ENCODE measurements at places on chromosomes 2 and 18. TPM values are rescaled to one million over a fixed set of nuclear protein-coding genes. Genes with fewer than 3 reads are reported as not detected.

Gene ADGRF3
- polyA plus RNA-seq, result 3.7 TPM

Gene MYO5B
- 29.0 TPM for polyA plus RNA-seq

Gene EPHA4
- polyA plus RNA-seq, result 65.0 TPM

- no peak for DNase-seq
These were observed 1.9 kb downstream of the TCF23 start for GRCh38 chr2:27150639-27151230.

DNA sequence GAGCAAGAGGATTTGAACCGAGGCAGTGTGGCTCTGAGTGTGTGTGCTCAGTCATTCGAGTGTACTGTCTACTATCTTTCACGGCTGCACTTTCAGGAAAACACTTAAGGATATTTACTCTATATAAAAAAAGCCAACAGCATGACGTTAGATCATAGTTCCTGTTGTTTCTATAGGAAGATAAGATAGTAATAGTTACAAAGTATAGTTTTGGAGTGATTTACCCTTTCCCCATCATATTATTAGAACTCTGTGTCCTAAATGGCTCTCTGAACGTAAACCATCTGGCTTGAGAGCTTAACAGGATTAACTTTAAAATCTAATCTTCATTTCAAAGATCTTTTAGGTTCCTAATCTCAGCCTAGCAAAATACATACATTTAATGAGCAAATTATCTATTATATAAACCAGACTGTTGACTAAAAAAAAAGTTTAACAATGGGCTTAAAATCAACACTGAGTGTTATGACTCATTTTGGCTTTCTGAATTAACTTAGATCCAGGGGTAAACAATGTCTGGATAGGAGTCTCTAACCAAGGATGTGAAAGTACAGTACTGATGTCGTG is 150.3 kb upstream of the DNMT3A start:
- DNase-seq, result no peak

GRCh38 chr18:37242826-37243560 is 322.6 kb downstream of the CELF4 start:
- DNase-seq, result peak; percentile 56

GRCh38 chr2:145864501-145864900 is 1344.6 kb upstream of the ZEB2 start:
- no peak for DNase-seq

Gene UCN
- polyA plus RNA-seq, result 0.62 TPM

Gene KIAA2012
- 0.19 TPM for polyA plus RNA-seq

GRCh38 chr18:60162388-60162787 is 210.2 kb downstream of the MC4R start:
- no peak for DNase-seq

DNA sequence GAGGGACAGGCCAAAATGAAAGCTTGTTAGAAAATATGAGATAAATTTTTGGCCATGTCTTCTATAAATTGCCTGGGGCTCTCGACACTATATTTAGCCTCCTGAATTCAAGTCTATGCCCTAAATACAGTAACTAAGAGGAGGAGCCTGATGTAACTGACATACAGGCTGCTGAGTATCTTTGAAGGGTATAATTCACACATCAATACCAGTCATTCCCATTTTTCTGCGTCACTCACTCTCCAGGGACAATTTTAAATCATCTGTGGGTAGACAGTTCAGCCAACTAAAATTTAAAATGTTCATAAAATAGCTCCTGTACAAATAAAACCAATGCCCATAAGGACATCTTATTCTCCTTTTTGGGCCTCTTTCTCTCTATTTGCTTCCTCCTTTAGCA is 105.9 kb downstream of the AP1S3 start:
- DNase-seq, result no peak

DNA sequence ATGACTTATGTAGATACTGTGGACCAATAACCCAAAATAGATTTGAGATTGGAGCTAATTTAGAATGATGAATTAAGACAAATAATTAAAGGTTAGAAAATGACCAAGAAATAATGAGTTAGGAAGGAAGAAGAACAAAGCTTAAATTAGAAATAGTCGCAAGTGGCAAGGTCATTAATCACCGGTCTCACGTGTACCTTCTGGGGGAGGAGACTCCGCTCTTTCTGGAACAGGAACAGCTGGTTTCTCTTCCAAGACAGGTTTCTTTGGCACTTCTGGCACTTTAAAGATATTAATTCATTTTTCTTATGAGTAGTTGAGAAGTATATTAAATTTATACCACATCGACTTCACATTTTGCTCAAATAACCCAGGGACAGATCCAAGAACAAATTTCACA is 156.7 kb downstream of the TTN start:
- no peak for DNase-seq

Gene CNGA3
- not detected for polyA plus RNA-seq

Gene CYP27A1
- polyA plus RNA-seq, result 63.2 TPM

GRCh38 chr2:239539776-239540100 is 138.9 kb upstream of the HDAC4 start:
- no peak for DNase-seq

GRCh38 chr2:170475878-170476277 is 239.3 kb upstream of the SP5 start:
- DNase-seq, result no peak

DNA sequence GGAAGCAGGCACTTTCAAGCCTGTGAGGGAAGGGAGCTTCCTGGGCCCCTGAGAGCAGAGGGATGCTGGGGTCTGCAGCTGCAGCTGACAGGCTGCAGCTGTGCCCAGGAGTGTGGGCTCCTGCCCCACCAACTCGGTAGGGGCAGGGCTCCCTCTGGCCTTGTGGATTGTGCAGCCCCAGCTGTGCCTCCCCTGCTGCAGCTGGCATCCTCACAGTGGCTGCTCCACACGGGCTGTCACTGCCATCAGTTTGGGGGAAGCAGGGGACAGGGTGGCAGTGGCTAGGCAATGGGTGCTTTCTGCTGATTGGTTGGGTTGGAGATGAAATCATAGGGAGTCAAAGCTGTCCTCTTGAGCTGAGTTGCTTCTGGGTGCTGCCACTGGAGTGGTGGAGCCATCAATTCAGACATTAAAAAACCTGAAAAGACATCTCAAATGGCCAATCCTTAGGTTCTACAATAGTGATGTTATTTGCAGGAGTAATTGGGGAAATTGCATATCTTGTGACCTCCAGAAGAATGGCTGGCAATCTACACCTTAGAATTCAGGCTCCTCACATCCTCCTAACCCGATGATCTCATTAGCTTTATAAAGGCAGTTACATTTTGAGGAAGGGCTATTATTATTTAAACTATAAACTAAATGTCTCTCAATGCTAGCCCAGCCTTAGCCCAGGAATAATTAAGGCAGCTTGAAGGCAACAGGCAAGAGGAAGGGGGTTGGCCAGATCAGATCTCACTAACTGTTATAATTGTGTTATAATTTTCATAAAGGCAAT is 41.3 kb downstream of the FAM171B start:
- DNase-seq, result no peak

Gene NPAS2
- 14.7 TPM for polyA plus RNA-seq

Gene GNAL
- polyA plus RNA-seq, result 3.7 TPM

DNA sequence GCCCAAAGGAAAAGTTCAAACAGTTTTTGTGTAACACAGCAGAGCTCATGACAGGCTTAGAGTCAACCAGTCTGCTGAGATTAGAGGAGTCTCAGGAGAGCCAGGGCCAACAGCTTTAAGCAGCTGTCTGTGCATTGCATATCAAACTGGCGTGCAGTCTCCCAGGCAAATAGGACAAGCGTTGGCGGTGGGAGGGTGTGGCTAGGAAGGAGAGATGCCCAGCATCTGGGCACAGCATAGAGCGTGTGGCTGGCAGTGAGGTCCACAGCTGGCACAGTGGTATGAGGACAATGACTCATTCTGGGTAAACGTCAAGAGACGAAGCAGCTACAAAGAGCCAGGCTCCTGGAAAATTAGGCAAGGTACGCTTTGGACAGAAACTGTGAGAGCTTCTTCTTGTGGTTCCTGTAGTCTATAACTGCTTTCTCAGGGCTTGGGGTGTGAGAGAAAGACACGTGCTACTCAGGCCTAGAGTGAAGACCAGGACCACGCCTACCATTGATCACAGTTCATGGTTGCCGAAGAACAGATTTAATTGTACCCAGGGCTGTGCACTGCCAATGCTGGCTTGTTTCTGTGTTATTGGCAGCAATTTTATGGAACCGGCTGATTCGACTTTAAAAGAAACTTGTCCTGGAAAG is 14.8 kb downstream of the ZAP70 start:
- no peak for DNase-seq

DNA sequence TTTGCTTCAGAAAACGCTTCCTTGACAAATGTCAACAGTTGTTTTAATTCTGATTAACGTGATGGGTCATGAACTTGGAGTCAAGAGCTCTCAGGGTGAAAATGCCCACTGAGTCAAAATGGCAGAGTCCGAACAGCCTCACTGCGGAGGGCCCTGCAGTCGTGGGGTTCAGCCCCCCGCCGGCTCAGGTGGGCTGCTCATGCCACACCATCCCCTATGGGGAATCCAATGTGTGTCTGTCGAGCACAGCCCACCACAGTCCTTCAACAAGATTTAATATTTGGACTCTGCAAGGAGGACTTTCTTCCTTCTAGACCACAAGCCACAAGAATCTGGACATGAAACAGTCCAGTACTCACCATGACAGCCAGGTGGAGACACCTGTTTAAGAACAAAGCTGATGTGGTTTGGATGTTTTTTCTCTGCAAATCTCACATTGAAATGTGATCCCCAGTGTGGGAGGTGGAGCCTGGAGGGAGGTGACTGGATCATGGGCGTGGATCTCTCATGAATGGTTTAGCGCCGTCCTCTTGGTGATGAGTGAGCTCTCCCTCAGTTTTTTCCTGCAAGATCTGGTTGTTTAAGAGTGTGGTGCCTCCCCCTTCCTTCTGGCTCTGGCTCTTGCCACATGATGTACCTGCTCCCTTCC is 201.0 kb downstream of the NDUFA10 start:
- DNase-seq, result peak; percentile 78

DNA sequence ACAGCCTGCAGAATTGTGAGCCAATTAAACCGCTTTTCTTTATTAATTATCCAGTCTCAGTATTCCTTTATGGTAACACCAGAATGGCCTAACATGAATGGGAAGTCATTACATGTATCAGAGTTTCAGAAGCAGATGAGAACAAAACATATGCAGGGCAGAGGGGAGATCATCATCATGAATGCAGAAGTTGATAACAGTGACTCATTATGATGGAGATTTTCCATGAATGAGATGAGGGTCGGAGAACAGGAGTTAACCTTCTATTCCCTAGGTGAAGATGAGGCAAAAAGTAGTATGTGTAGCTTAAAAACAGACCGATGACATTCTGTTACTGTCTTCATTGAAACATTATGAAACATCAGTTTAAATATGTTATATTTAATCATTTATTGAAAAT is 59.5 kb upstream of the PPM1B start:
- DNase-seq, result no peak

DNA sequence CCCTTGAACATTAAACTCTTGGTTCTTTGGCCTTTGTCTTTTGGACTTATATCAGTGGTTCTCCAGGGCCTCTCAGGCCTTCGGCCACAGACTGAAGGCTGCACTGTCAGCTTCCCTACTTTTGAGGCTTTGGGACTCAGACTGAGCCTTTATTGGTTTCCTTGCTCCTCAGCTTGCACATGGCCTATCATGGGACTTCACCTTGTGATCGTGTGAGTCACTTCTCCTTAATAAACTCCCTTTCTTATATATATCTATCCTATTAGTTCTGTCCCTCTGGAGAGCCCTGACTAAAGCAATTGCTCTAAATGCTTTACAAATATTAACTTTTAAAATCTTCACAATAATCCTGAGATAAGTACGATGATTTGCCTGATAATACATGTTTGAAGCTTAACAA is 353.6 kb upstream of the TRIB2 start:
- no peak for DNase-seq

Gene KIF1A
- polyA plus RNA-seq, result 14.7 TPM

- no peak for DNase-seq
These were observed 167.1 kb upstream of the FN1 start for GRCh38 chr2:215602997-215603396.

Gene RPIA
- polyA plus RNA-seq, result 33.1 TPM

Gene TFPI
- 35.9 TPM for polyA plus RNA-seq

DNA sequence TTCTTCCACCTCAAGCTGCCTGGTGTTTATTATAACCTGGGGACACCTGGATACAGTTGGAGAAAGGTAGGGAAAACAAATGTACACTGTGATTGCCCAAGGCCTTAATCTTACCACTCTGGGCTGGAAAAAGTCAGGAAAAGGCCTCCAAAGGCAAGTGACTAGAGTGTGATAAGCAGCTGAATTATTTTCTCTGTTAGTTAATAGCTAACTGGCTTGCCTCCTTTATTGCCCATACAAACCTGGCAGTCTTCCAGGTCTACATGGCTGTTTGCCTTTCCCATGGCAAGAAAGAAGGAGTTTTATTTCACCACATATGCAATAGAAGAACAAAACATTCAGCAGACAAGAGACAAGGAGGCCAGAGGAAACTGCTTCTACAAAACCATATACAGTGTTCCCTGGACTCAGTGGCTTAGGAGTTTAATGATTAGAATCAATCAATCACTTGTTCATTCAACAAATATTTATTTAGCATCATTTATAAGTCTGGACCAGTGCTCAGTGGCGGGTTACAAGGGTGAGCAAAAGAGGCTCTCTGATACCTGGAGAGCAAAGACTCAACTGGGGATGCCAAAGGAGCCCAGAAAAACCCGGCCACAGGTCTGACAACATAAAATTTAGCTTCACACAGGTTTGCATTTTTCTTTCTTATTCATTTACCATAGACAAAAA is 27.5 kb upstream of the SUCLG1 start:
- DNase-seq, result peak; percentile 59

GRCh38 chr2:216057688-216058193 is 23.9 kb downstream of the PECR start:
- peak; percentile 79 for DNase-seq

Gene CRYBA2
- polyA plus RNA-seq, result not detected

Gene SCN1A
- 0.37 TPM for polyA plus RNA-seq

DNA sequence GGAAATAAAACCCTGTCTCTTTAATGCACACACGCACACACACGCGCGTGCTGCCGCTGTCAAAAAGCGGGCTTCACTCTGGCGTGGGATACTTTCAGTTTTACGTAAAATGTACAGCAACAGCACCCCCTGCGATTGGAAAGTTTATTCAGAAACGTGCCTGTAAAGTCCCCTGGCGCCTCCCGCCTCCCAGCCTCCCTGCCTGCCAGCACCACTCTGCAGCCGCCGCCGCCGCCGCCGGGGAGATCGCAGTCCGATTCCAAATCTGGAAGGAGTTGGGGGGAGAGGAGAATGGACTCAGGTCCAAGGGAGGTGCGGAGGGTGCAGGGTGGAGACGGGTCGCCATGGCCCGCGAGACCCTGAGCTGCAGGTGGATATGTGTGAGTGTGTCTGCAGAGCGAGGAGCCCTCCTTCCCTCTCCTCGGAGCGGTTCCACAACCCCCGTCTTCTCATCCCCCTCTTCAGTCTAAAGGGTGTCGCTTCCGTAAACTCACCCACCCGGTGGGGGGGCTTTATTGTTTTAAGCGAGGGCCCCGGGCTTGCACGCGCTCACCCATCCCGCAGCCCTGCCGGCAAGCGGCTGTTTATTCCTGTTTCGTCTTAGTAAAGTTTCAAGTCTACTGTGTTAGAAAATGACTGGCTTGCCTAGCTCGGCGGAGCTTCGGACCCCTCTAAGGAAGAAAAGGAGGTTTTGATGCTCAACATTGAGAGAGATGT is 1.8 kb upstream of the BCL11A start:
- DNase-seq, result peak; percentile 85

GRCh38 chr2:53075760-53076159 is 691.8 kb upstream of the CHAC2 start:
- DNase-seq, result no peak

GRCh38 chr2:237875256-237876060 is 16.0 kb downstream of the RAMP1 start:
- DNase-seq, result no peak
